Chondrocyte (in vitro differentiated cells): ENCODE measurements at places on chromosomes 16 and 17.

DNA sequence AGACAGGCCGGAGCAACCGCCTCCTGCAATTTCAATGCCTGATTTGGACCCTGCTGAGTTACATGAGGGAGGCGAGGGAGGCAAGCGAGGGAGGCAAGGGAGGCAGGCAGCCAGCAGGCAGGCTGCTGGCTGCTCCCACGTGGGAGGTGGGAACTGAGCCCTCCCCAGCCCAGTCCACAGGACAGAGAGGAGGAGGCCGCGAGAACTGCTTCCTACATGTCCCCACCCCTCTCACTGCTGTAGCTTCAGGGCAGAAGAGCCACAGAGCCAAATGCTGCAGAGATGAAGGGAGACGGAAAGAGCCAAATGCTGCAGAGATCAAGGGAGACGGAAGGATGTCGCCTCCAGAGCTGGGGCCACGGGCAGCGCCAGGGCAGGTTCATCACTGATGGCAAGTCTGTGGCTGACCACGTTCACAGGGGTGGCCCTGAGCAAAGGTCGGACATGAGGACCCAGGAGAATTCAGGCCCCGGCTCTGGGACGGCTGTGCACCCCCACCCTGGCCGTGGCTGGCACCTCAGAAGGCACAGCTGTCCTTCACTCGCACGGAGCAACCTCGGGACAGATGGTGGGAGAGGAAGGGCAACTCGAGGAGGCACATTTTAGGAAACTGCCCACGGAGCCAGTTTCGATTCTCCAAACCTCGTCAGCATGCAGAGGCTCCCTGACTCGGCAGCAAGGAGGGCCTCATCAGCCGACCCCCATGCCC lies 21.5 kb downstream of the RPH3AL start:
- peak; percentile 63 for DNase-seq

- DNase-seq = no peak
Measured at GRCh38 chr17:69547947-69548346, 133.4 kb downstream of the MAP2K6 start.

GRCh38 chr17:82237746-82238471 lies 9.1 kb downstream of the SLC16A3 start:
- no peak for DNase-seq

DNA sequence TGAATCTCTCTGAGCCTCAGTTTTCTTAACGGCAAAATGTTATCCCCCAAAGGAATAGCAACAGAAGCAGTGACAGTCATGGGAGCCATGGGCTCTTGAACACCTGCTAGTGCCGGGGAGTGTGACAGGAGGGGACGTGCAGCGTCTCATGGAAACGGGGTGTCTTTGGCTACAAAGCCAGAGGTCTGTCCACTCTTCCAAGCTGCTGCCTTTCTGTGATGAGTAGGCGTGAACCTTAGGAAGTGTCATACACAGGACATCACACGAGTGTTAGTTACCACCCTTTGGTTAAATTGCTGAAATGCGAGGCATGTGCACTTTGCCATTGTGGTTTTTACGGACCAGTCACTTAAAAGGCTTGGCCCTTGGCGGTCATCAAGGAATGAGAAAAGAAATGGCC lies 93.4 kb downstream of the IRF8 start:
- no peak for DNase-seq

DNA sequence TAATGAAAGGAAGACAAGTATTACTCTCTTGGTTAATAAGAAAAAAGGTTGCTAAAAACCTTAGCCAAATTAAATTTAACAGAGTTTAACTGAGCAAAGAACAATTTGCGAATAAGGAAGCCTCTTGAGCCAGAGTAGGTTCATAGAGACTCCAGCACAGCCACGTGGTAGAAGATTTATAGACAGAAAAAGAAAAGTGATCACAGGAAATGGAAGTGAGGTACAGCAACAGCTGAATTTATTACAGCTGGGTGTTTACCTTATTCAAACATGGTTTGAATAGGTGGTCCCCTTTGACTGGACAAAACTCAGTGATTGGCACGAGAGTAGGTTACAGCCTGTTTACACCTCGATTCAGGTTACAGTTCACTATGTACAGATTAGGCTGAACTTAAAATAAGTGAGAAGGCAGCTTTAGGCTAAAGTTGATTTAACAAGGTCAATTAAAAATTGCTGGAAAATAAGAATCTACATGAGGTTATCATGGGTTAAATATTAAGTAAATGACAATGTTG lies 3.3 kb upstream of the CCL15 start:
- no peak for DNase-seq

GRCh38 chr17:30495586-30495985 lies 18.4 kb downstream of the GOSR1 start:
- DNase-seq = no peak

- DNase-seq = no peak
Measured at GRCh38 chr17:31479062-31479408, 87.6 kb downstream of the RAB11FIP4 start.

- no peak for DNase-seq
Measured at GRCh38 chr17:1899403-1900000, 69.7 kb downstream of the RPA1 start.

DNA sequence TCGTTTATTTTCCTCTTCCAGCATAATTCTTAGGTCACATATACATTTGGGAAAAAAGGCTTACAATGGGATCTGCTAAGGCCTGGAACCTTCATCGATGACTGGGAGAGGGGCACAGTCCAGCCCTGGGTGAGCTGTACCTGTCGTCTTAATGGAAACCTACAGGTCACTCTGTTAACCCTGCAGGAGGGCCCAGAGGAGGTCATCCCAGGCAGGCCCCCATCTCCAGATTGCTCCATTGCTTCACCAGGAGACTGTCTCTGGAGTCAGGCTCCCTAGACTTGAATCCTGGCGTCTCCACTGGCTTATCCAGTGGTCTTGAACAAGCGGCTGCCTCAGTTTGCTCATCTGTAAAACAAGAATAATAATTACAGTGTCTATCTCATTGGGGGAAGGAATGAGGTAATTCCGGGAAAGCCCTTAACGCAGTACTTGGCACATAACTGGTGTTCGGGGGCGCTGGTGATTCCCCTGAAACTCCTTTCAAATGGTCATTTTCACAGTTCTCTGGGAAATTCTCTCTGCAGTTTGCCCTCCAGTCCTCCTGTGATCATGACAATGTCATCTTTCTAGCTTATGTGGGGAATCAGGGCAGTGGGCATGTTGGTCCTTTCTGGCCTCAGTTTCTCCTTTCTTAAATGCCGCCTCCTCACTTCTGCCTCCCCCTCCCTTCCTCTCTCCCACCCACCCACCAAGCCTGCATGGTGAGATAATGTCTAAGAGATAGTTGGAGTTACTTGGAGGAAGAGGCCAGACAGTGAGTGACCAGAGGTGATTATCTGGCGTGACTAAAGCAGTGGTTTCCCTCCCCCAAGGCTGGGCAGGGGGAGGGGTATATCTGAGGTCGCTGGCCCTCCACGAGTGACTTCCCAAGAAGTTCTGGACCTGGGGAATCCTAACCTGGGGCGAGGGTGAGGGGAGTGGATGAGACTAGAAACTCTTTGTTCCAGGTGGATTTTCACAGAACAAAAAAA lies 31.3 kb upstream of the TAC4 start:
- DNase-seq = no peak

DNA sequence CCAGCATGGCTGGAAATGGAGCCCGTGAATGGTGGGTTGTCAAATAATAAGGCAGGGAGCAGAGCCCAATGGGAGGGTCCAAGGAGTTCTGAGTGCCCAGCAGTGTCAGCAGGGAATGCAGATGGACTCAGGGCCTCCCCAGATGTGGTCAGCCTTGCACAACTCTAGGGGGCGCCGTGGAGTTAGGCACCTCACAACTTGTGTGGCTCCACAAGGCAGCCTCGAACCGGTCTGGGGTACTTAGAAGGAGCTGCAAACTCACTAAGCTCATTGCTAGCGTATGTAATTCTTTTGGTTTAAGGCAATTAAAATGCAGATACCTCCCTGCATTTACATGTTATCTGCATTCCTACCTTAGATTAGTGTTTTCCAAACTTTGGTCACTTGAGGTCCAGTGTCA lies 18.1 kb downstream of the IRF8 start:
- DNase-seq = peak; percentile 59

DNA sequence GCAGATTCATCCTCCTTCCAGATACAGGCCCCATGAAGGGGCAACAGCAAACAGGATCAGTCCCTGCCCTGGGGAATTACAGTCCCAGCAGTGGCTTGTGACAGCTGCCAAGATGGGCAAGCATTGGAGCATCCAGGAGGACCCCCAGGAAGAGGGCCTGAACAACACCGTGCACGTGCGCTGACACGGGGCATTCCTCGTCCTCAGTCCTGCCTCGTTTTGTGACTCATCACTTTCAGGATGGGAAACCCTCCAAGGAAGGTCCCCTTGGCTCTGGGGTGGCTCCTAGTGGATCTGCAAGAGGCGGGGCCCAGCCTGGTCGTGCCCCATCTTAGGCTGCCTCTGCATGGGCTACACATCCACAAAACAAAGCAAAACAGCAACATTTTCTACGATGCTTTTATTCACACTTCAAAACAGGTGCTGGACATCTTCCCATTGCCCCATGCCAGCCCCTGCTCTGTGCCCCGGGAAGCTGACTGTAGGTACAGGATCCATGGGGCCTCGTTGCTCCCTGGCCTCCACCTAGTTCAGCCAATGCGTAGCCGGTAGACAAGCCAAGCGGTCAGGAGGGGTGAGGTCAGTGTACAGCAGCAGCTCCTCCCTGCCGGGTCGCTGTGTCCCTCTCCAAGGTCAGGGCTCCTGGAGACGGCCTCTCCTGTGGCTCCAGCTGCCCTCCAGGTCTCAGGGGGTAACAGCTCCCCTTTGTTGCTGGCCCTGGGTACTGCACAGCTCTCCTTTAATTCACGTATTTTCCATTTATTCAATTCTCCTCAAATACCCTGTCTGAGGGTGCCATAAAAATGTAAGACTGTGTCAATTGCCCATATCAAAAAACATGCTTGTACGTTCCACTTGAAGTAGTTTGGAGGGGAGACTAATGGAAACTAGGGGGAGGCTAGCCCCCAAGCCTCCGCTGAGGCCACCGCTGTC lies 32.2 kb downstream of the ACTG1 start:
- DNase-seq = no peak

DNA sequence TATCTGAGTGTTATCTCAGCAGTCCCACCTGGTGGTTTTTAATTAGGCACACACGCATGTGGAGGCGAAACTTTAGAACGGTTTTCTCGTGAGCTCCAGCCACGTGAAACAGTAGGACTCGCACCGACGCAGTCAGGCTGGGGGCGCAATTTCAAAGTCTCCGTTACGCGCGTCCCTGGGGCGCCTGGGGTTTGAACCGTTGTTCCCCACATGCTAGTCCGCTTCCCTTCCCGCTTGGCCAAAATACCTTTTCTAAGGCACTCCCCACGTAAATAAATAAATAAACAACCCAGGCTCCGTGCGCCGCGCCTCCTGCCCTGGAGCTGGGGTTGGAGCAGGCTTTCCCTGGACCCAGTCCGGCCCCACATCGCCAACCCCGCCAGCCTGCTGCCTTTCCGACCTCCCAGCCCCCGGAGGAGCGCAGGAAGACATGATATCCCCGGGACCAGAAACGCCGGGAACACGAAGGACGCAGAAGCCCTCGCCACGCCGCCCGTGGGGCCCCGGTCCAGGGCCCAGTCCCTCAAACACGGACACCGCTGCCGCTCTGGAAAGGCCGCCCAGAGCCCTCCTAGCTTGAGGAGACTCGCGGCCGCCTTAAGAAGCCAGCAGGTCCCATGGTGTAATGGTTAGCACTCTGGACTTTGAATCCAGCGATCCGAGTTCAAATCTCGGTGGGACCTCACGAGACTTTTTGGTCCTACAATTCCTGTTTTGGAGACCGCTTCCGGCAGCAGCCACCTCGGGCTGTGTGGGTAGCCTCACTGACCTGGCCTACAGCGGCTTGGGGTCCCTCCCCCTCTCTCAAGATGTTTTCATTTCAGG lies 18.2 kb downstream of the GNGT2 start:
- no peak for DNase-seq
